ENCODE measurements at places on chromosomes 3 and 15.

- no peak for DNase-seq
Measured at GRCh38 chr3:172217877-172218276, 178.5 kb downstream of the FNDC3B start.

DNA sequence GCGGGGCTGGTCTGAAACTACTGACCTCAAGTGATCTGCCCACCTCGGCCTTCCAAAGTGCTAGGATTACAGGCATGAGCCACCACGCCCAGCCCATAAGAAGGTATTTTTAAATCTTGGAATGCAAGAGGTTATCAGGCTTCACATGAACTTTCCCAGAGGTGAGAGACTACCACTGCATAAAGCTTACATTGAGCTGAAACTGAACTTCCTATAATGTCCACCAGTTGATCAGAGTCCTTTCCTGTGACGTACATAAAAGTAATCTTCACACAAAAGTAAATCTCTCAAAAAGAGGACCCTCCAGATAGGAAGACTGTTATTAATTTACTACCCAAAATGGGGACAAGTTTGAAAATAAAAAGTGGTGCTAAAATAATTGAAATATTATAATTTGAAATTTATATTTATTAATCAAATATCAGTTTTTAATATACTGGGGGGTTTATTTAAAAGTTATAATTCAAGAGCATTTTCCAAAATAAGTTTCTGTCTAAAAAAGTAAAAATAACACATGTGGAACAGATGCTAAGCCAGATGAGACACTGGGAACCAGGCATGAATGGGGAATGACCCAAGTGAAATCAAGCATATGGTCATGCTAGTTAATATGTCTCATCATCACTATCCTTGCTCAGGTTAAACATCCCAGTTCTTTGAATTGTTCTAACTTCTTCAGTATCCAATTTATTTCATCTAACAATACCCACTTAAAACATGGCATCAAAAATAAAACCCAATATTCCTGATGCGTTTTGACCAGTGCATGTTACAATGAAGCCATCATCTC lies 269.9 kb upstream of the UBE2E2 start:
- no peak for DNase-seq

- DNase-seq, result peak; percentile 93
Measured at GRCh38 chr15:40108855-40109735, at the start of gene BMF. Gene BMF (minus strand): TSS chr15:40108879. CDS start chr15:40106086, 2,793 bp downstream.

GRCh38 chr3:128071771-128072453 lies 19.7 kb downstream of the SEC61A1 start:
- no peak for DNase-seq

DNA sequence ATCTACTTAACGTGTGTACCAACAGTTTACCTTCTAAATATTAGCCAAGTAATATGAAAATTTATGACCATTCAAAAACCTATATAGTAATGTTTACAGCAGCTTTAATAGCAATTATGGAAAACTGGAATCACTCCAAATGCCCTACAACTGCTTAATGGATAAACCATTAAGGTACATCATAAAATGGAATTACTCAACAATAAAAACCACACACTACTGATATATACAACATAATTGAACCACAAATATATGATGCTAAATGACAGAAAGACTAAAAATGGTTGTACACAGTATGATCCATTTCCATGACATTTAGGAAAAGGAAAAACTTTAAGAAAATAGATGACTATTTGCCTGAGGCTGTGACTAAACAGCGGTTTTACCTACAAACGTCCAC lies 467.1 kb upstream of the EPHA6 start:
- no peak for DNase-seq

Measured in activated CD4-positive, CD25-positive, alpha-beta regulatory T cell treated with anti-CD3 and anti-CD28 coated beads, Interleukin-2, amount 50 U/mL, for 16 hours (primary cell).